GF-D8 (cell line): ENCODE measurements at places on chromosomes 13 and 19.
A peak's percentile ranks its signal among the peaks of the same experiment; 100 is the strongest.

DNA sequence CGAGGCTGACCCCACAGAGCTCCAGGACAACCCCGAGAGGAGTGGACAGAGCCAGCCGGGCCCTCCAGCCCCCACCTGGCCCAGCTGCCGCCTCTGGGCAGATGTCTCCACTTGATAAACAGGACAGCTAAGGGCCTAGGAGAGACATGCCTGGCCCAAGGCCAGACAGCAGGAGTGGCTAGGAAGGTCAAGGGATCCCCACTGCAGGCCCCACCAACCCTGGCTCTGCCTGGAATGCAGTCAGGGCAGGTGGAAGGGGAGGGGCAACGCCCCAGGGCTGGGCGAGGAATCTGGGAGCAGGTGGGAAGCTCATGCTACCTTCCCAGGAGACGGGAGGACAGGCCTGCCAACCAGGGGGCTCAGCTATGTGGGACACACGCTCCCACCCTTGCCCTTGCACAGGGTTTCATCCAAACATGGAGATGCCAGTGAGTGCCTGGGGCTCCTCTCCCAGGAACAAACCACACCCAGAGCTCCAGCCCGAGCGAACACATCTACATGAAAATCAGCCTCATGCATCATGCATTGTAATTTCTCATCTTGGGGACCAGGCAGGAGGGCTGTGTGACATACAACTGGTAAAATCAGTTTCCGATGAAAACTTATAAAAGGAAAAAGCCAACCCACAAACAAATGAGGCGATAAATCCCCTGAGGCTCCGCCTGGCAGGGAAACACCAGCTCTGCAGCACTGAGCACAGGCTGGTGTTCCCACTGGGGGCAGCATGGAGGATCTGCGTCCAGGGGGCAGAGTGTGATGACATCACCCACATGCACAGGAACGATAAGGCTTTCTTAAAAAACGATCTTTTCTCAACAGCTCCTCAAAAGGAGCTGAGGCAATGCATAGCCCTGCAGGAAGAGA, 25.0 kb downstream of the SH3GL1 start:
- peak; percentile 84 for DNase-seq

DNA sequence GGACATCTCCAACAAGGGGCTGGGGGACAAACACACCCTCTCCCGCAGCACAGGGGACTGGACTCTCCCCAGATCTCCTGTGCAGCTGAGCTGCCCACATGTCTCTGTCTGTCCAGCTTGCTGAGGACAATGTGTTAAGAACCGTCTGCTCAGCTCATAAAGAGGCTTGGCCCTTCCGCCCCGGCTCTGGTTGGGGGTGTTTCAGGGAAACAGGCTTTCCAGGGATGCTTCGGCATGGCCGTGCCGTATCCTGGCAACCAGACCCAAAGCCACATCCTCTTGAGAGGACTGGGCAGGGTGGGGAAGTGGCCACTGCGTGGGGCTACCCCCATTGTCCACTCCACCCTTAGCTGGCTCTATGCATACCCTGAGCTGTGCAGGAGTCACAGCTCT, 41.1 kb upstream of the CHST8 start:
- DNase-seq, result no peak

DNA sequence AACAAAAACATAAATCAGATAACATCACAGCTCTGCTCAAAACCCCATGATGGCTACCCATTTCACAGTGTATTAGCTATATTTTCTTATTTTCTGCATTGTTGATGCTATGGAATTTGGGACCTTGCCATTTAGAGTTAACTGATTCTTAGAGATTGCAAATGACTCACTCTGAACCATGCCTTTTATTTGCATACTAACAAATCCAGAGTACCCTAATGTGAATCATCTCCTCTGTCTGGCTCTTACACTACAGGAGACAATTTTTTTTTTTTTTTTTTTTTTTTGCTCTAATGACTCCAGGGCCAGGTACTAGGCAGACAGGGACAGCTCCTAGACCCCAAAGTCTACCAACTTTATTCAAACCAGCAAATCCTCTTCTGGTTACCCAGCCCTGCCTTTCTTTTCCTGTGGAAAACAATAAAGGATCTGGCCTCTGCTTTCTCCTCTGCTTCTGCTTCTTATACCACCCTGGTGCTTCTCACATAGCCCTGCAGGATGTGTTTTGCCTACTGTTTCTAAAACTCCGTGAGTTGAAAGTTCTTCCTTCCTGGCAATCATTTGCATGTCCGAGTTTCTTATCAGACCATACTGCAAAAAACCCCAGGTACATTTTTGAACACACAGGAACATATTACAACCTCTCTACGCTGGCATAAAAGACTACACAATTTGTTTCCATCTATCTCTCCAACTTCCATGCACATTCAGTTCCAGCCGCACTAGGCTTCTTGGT, 10.6 kb upstream of the ZNF460 start:
- no peak for DNase-seq

GRCh38 chr19:28646629-28647028, 566.3 kb downstream of the UQCRFS1 start:
- no peak for DNase-seq

GRCh38 chr13:51995677-51996551, 15.3 kb downstream of the ATP7B start:
- peak; percentile 73 for DNase-seq

GRCh38 chr13:23740002-23740401, 149.2 kb downstream of the MIPEP start:
- DNase-seq, result no peak

GRCh38 chr19:42113641-42114348, 18.5 kb downstream of the POU2F2 start:
- no peak for DNase-seq

GRCh38 chr19:56217039-56217949, 15.2 kb downstream of the ZSCAN5C start:
- DNase-seq, result no peak

GRCh38 chr13:44487989-44488388, 88.1 kb downstream of the TSC22D1 start:
- no peak for DNase-seq

GRCh38 chr13:99002172-99002710, 24.4 kb upstream of the DOCK9 start:
- no peak for DNase-seq

DNA sequence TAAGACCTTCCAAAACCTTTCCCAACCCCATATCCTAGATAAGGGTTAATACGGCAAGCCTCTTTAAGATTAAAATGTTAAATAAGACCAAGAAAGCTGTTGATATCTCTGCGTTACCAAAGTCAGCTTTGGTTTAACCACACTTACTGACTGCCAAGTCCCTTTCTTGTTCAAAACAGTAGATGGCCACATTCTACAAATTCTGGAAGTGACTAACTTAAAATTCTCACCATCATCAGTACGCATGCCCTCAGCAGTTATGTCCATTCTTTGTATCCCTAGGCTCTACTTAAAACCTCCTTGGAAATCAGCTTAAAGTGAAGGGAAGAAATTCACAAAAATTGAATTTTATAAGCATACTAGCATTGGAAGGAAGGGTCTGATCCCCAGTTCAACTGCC, 23.6 kb downstream of the SOHLH2 start:
- no peak for DNase-seq

DNA sequence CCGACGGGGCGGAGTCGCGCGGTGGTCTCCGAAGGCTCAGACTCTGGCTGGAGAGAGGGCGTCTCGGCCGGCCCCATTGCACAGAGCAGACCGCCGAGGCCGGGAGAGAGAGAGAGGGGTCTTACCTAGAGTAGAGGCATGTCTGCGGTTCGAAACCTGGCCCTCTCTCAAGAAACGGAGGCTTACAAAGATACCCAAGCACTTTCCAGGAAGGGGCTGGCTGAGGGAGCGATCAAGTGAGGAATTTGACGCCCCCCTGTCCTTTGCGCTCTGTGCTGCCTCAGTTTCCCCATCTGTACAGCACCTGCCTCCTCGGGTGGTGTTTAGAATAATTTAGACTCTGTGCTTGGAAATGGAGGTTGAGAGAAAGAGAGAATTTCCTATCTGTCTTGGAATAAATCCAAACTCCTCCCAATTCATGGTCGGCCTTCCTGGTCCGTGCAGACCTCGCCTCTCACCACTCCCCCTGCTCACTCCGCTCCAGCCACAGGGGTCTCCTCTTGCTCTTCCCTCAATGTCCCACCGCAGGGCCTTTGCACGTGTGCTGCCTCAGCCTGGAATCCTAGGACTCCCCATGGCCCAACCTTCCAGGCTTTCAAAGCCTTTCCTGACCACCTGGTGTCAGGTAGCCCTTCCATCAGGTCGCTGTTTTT, 658 bp upstream of the ISOC2 start:
- no peak for DNase-seq

GRCh38 chr19:52170863-52171320, 529 bp downstream of the ZNF836 start:
- no peak for DNase-seq

GRCh38 chr13:44833139-44833538, 156.1 kb downstream of the NUFIP1 start:
- no peak for DNase-seq

DNA sequence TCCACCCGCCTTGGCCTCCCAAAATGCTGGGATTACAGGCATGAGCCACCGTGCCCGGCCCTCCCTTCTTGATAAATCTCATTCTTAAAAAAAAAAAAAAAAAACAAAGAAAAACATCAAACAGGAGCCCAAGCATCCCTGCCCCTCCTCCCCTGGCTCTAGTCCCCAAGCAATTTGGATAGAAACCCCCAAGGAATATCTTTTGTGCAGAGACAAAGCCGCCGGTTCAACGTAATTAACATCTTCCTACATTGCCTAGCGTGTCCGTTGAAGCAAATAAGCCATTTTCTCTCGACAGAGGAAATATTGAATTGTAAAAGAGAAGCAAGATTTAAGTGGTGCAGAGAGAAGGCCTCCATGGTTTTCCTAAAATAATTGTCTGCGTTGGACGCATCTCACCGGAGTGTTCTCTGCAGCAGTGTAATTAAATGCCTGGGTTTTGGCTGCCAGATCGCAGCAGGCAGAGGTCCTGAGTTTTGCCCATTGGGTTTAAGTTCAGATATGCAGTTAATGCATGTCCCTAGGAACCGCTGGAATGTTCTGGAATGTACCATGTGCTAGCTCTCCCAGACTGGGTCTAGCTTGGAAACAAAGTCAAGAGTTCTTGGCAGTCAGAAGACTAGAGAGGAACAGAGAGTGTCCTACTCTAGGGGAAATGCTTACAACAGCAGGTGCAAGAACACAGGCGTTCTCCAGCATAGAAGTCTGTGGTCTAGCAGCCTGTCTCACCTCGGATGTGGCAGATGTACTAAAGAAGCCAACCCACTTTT, 30.8 kb downstream of the PIN1 start:
- no peak for DNase-seq

DNA sequence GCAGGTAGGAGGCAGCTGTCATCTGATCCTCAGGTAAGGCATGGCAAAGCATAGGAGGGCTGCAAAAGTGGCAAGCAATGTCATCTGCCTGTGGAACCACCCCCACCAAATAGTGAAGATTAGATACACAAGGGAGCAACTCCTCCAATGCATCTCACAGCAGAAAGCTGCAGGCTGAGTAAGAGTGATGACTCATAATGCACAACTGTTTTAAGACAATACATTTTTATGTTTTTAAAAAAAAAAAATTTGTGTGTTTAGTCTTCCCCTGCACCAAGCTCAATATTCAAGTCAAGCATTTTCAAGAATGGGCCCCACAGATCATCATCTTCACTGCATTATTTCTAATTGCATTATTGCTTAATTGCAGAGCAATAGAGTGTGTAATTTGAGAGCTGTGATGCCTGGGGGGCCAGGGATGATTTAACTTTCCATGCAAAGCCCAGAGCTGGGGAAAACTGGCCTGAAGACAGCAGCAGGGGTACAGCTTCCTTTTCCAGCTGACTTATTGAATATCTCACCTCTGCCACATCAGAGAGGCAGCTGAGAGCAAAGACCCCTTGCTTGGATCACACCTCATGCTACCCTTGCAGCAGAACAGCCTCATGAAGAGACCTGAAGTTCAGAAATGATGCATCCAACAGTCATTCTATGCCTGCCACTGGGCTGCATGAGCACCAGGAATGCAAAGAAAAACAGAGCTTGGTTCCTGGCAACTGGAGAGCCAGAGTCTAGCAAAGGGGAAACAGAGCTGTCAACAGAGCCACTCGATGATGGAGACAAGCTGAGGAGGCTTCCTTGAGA, 22.7 kb upstream of the POP4 start:
- no peak for DNase-seq

DNA sequence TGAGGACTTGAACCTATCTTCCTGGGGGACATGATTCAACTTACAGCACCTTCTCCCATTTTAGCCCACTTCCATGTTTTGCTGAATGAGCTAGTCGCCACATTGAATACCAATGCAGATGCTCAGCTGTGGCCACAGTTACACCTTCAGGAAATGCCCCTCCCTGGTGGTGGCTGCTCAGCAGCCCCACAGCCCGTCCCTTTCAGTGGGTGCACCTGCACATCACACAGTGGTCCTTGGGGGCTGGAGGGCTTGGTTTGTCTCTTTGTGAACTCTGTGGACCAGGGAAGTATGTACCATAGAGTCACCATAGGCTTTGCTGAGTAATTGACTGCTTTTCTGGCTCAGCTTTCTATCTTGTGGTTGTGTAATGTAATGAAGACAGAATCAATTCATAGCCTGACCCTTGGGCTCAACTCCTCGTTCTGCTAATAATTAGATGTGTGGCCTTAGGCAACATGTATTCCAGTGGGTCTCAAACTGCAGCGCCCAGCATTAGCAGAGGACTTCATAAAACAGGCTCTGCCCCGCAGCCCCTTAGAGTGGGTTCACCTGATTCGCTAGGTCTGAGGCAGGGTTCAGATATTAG, 48.1 kb upstream of the FARP1 start:
- no peak for DNase-seq

GRCh38 chr13:27622102-27622820, 569 bp downstream of the POLR1D start:
- DNase-seq, result no peak

DNA sequence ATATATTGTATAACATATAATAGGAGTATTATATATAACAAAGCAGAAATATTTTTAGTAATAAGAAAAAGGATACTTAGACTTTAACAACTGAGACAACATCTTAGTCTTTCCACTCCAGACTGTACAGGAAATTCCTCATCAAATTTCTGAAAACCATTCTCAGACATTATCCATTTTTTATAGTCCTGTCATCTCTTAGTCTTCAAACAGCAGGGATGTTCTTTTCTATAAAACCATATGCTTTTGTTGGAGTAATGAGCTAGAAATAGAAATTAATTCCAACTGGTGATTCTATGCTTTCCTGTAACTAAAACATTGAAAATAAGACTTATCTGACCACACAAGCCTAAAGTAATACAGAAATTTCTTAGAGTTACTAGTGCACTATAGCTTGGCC, 82.2 kb upstream of the CSNK1A1L start:
- no peak for DNase-seq
